Thymus (tissue), 14 donors: ENCODE measurements at places on chromosomes 12 and 14. TPM values are rescaled to one million over a fixed set of nuclear protein-coding genes. Genes with fewer than 3 reads are reported as not detected.

- no peak for DNase-seq
Observed at GRCh38 chr14:79050787-79051727, 880.9 kb downstream of the NRXN3 start.

GRCh38 chr12:99975321-99975720 is 9.4 kb downstream of the ANKS1B start:
- no peak for DNase-seq

DNA sequence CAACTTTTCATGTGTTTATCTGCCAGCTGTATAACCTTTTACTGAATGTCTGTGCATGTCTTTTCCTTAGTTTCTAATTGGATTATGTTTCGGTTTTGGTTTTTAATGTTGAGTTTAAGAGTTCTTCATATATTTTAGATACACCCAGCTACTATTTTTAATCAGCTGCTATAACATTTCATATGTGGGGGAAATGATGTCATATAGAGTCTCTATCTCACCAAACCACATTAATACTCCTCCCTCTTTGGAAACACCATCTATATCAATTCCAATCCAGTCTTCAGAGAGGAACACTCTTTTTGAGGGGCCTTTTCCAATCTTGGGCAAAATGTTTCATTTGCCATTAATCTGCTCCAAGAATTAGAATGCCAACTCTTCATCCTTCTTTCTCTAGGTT is 28.5 kb upstream of the GCH1 start:
- DNase-seq = no peak

- no peak for DNase-seq
Observed at GRCh38 chr12:121025442-121026226, 9.3 kb upstream of the C12orf43 start.

DNA sequence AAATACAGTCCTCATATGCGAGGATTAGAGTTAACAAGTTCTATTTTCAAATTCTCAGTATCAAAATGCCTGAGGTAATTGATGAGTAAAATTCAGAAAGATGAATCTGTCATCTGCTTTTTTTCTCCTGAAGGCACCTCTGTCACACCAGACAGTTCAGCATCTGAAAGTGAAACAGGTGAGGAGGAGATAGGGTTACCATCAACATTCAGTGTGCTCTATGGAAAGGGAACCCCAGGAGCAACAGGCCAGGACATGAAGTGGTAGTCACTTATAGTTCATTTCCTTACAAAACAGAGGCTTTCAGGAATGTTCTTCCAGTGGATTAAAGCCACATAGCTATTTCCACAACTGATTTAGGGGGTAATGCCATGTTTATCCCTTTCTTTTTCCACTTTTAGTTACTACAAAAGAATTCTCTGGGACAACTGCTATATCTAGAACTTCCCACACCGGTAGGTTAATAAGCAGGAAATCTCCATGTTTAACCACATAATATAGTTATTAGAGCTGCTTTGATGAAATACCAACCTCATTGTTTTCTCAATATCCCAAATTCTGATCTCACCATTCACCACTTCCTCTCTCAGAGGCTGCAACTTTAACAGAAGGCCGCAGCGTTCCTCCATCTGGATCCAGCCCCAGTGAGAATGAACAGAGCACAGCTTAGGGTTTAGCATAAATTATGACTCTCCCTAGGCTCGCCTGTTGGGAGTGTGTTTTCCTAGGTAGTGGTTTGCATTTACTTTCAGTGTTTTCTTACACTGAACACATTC is 177.0 kb upstream of the CNTN1 start:
- DNase-seq = no peak

DNA sequence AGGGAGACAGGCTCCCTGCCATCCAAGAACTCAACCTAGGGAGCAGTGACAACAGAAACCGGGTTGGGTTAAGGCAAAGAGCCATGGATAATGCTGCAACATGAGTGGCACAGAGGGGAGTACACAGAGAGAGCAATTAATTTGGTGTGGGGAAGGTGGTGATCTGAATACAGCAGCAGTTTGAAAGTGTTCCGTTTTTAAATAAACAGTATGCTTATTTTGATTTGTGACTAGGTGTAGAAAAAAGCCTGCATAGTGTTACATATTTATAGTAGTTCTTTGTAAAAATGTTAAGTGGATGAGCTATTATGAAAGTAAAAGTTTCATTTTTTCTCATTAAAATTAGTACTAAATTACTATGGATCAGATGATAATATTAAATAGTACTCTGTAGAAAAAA is 8.7 kb downstream of the AKAP5 start:
- DNase-seq = no peak

- DNase-seq = no peak
Observed at GRCh38 chr12:77893918-77894317, 63.2 kb downstream of the NAV3 start.

DNA sequence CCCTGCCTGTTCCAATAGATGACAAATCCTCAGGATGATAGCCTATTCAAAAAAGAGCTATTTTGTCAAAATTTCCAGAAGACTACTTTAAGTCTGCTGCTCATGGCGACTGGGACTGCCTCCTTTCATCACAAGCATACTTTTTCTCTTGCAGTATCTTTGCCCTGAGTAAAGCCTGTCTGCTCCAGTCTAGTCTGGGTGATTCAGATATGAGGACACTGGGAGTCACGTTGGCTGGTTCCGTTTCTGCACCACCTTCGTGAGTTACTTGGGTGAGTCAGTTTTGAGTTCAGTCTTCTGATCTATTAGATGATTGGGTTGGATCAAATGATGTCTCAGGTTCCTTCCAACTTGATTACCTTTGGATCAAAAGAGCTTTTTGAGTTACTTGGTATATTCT is 301.3 kb upstream of the STXBP6 start:
- DNase-seq = no peak

Gene ANKS1B
- total RNA-seq = 4.9 TPM

Gene GALNT16
- 0.76 TPM for total RNA-seq

Gene RNASE12
- total RNA-seq = not detected
